ENCODE measurements at places on chromosomes 12 and 14. TPM values are rescaled to one million over a fixed set of nuclear protein-coding genes. Genes with fewer than 3 reads are reported as not detected.

Gene IGF1
- 5.5 TPM for total RNA-seq

DNA sequence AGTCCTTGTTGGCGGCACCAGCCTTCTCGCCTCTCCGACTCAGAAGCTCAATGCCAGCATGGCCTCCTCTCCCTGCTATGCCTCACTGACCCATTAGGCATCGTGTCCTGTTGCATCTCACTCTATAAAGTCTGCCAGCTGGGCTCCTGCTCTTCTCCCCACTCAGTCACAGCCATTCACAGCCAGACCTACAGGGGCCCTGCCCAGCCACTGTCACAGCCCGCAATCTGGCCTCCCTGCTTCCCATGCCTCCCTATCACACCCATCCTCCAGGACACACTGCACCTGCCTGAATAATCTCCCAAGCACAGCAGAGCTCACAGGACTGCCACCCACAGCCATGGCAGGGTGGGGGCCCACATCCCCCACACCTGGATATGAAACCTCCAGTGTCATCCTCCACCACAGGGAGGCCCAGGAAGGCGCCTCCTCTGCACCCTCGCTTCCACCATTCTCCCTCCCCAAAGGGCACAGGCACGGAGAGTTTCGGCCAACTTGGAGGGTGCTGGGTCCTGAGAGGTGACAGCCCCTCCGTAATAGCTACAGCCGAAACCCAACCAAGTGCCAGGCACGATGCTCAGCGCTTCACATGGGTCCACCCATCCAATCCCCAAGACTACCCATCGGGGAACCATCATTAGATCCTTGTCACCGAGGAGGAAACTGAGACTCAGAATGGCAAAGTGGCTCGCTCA, 370.3 kb downstream of the BCL11B start:
- no peak for DNase-seq

- no peak for DNase-seq
Measured at GRCh38 chr12:113134521-113134951, 1.0 kb downstream of the RASAL1 start.

Gene DAO
- not detected for total RNA-seq

GRCh38 chr12:61808856-61809255, 451.3 kb upstream of the USP15 start:
- no peak for DNase-seq

GRCh38 chr14:59679872-59680271, 103.3 kb upstream of the CCDC175 start:
- DNase-seq: no peak

Gene FBLN5
- 4.1 TPM for total RNA-seq

DNA sequence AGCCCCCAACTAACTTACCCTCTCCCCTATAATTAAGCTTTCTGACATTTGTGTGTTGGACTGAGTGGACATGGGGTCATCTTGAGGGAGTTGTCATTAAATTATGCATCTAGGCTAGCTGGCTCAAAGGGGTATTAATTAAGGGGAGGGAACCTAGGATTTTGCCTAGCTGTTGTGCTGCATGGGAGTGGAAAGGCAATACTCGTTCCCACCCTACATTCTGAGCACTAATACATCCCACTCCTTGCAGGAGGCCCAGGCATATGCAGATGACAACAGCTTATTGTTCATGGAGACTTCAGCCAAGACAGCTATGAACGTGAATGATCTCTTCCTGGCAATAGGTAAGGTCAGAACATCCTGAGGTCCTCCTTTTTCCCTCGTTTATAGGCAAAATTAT, 6.0 kb upstream of the SUOX start:
- no peak for DNase-seq

DNA sequence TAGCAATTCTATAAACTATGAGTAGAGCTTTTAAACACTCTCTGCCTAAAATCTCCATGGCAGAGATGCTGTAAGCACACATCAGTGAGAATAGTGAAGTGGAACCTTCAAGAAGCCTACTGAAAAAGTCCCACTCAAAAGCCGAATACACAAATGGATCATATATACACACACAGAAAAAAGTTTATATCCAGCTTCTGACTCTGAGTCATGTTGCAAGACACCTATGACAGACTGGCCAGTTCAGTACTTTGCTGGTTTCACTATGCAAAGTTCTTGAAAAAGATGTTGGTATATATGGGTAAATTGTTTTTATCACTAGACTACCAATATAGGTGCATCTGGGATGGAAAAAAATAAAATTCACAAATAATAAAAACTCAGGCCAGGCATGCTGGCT, 126.1 kb downstream of the KCNK10 start:
- DNase-seq: no peak

Gene EFS
- total RNA-seq: 17.5 TPM

- no peak for DNase-seq
Measured at GRCh38 chr14:50947446-50947845, 3.2 kb upstream of the PYGL start.

Gene NELL2
- 1,331 TPM for total RNA-seq

Gene FGF23
- total RNA-seq: not detected

Gene ANKRD33
- not detected for total RNA-seq

GRCh38 chr12:68899251-68899771, 33.7 kb downstream of the CPM start:
- DNase-seq: no peak

GRCh38 chr12:1073652-1074051, 82.6 kb downstream of the ERC1 start:
- DNase-seq: no peak

Gene SSPN
- total RNA-seq: 3.7 TPM

DNA sequence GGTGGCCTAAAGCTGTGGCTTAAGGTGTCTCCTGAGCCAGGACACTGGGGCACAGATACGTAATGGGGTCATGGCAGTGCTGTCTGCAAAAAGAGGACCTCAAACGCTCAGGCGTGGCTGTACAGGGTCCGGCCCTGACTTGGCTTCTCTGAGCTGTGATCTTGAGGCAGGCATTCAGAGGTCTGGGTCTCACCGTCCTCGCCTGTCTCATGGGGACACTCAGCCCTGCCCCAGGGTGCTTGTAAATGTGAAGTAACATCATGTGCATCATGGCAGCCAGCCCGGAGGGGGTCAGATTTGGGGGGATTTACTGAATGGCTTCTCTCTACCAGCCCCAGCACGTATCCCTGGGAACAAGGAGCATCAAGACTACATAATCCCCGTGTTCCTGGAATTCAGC, 28.8 kb downstream of the DIO3 start:
- DNase-seq: no peak

- no peak for DNase-seq
Measured at GRCh38 chr12:7017870-7018349, 366 bp downstream of the LPCAT3 start.

- DNase-seq: no peak
Measured at GRCh38 chr12:75481013-75481705, 604 bp downstream of the GLIPR1 start.

GRCh38 chr14:55440385-55440784, at the start of gene TBPL2:
Gene TBPL2 (minus strand): TSS chr14:55440616. CDS start chr14:55440449, 167 bp downstream.
- no peak for DNase-seq

DNA sequence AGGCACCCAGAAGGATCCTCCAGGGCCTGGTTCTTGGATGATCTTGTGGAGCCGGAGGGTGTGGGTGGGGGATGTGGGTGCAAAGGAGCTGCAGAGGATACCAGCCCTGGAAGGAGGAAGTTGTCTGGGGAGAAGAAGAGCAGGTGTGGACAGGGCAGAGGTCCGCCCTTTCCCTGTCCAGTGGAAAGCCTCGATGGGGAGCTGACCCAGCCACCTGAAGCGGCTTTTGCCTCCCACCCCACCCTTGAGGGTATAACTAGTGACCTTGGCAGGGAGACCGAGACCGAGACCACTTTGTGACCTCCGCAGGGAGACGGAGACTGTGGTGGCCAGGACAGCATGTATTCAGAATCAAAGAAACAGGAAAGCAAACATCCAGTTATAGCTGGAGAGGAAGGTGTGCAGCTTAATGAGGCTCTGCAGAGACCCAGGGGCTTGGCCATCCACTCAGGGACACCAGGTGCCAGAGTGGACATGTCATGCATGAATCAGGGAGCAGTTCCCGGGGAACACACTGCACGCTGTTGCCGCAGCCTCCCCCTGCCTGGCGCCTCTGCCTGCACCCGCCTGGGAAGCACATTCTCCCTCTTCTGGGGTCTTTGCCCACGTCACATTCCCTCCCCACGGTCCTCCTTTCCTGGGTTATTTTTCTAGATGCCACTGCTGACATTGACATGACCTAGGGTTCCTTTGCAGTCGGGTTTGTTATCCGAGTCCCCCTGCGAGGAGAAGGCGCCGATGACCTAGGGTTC, 87.7 kb downstream of the ADGRD1 start:
- no peak for DNase-seq

GRCh38 chr12:50039151-50039835, 14.0 kb upstream of the RACGAP1 start:
- peak; percentile 49 for DNase-seq

GRCh38 chr14:88542857-88543795, 11.7 kb downstream of the PTPN21 start:
- DNase-seq: no peak

Gene MORN3
- total RNA-seq: 2.8 TPM

- DNase-seq: no peak
Measured at GRCh38 chr14:83473416-83474235, 1940.0 kb upstream of the SEL1L start.

GRCh38 chr14:19918553-19919264, 1.7 kb upstream of the OR4K5 start:
- DNase-seq: no peak

- DNase-seq: peak; percentile 47
Measured at GRCh38 chr12:53048033-53048779, 1.7 kb upstream of the TNS2 start.

- no peak for DNase-seq
Measured at GRCh38 chr12:64054079-64054520, 168.0 kb downstream of the KICS2 start.

- DNase-seq: no peak
Measured at GRCh38 chr12:113145720-113146551, 3.6 kb upstream of the CFAP73 start.

DNA sequence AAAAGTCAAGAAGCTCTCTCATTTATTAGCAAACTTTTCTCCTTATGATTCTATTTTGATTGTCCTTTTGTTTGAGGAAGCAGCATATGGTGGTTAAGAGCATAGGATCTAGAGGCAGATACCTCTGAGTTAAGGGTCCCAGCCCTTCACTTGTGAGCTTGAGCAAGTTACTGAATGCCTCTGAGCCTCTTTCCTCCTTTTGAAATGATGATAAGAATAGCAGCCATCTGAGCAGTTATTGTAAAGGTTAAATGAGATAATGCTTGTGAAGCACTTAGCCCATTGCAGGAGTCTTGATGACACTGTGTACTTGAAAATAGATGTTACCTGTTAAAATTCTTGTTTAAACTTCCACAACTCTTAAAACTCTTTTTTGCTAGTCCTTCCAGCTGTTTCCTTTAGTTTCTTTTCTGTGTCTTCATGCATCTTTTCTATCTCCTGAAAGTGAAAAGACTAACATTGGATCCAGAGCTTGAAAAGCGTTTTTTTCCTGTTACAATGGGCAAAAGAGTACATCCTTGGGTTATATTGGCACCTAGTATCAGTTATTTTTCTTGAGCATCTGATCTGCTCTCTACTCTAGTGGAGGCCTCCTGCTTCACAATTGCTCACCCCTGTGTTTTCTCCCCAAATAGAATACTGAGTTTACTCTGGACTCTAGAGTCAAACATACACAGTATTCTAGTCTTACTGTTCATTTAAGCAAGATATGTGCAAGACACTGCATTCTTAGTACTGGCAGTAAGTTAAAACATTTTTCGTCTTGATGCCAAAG, 3.1 kb downstream of the HIF1A start:
- DNase-seq: no peak

GRCh38 chr14:55976219-55976618, 142.0 kb upstream of the PELI2 start:
- no peak for DNase-seq

- DNase-seq: no peak
Measured at GRCh38 chr12:92561543-92561899, 141.3 kb upstream of the PLEKHG7 start.

GRCh38 chr12:67649261-67649569, 670 bp downstream of the DYRK2 start:
- DNase-seq: no peak

GRCh38 chr12:19035536-19035935, 94.0 kb upstream of the PLEKHA5 start:
- DNase-seq: no peak

Gene CCDC184
- 17.0 TPM for total RNA-seq

DNA sequence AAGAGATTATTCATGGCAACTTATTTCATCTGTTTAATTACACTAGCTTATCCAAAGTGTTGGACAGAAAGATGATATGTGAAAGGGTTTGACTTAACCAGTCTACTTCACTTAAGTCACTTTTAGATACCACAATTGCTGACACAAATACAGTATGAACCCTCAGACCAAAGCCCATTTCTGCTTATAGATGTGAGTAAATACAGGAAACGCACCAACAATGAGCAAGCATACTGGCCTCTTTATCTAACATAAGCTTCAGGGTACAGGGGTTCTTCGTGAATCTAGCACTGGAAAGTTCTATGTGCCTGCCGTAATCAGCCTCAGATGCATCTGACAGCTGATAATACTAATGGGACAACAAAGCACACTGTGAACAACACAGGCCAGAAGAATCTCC, 209.6 kb downstream of the MED13L start:
- DNase-seq: no peak

- no peak for DNase-seq
Measured at GRCh38 chr12:19719672-19720071, 280.4 kb downstream of the AEBP2 start.

Gene C1QL4
- total RNA-seq: 0.16 TPM

DNA sequence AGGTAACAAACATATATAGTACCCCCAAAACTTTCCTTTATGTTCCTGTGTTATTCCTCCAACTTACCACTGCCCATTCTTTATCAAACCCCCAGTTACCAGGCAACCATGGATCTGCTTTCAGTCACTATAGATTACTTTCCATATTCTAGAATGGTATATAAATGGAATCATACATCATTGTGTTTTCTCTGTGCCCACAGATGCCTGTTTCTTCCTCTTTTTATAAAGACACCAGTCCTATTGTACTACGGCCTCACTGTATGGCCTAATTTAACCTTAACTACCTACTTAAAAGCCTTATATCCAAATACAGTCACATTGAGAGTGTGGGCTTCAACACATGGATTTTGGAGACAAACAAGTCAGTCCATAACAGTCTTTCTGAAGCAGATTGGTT, 2.6 kb downstream of the TAS2R14 start:
- DNase-seq: no peak

GRCh38 chr12:50401500-50402081, 906 bp downstream of the LARP4 start:
- no peak for DNase-seq

Gene MYH7
- 0.31 TPM for total RNA-seq
